ENCODE measurements at places on chromosomes 6 and 20.

DNA sequence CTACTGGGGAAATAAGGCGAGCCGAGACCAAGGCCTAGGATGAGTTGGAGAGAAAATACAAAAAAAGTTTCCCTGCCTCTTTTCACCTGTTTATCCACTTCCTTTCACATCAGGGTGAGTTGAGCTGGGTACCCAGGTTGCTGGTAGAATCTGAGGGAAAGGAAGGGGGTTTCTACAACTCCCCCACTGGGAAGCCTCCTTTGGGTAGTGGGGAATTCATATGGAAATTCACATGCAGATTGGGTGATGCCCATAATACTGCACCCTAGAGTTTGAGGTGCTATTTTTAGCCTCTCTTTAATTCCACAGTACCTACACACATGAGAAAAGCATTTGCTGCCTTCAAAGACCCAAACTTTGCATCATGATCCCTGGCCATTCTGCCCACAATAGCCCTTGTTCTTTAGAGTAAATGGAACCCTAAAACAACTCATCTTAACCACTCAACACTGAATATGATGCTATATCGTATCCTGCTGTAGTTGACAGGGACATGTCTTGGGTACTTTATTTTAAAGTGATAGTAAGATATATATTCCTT lies 2.7 kb downstream of the OSTM1 start:
- DNase-seq: no peak

- no peak for DNase-seq
These were observed 34.6 kb downstream of the FBXO5 start for GRCh38 chr6:152948150-152948768.

- DNase-seq: no peak
These were observed 27.8 kb upstream of the CENPW start for GRCh38 chr6:126312013-126312665.

DNA sequence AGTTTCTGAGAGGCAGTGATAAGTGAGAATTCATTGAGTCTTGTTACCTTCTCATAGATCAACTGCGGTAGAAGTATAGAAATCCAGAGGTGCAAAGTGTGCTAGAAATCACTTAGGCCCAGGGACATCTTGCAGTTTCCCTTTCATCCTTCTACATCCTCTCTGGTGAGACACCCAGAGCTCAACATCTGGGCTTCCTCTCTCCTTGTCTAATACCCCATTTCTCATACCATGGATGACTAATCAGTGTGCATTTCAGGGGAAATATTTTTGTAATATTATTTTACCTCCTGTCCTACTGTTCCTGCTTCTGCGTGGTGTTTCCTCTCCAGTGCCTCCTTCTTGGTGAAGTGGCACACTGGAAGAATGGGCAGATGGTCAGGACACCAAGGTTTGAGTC lies 322.4 kb downstream of the TFAP2B start:
- no peak for DNase-seq

- DNase-seq: peak; percentile 47
These were observed 102.3 kb downstream of the HIVEP2 start for GRCh38 chr6:142842418-142843261.

GRCh38 chr6:118650582-118651281 lies 659 bp downstream of the CEP85L start:
- peak; percentile 55 for DNase-seq

DNA sequence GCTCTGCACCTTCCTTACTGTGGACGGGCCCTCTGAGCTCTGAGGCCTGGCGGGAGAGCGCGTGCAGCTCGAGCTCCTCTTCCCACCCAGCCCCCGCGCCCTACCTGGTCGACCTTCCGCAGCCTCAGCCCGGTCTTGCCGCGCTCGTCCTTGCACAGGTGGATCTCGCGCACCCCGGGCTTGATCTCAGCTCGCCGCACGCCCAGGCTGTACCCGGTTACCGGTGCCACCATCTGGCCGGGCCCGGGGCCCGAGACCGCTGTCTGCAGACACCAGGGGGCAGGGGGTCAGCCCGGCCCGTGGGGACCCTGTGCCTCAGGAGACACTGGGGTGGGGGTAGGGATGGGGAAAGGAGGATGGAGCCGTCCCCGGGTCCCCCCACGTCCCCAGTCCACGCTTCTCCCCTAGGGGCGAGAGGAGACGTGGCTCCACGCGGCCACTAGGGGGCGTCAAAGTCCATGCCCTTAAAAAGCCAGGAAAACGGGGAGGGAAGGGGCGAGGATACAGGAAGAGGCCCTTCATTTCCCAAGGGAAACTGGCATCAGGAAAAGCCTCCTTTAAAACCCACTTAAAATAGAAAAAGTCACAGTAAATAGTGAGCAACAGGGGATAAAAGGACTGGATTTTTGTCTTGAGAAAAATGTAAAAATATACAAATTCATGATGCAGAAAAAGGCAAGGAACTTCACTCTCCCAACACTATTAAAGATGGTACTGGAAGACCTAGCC lies 15.5 kb downstream of the SDCBP2 start:
- peak; percentile 71 for DNase-seq

- DNase-seq: no peak
These were observed 4.1 kb upstream of the EFHC1 start for GRCh38 chr6:52415917-52416628.

DNA sequence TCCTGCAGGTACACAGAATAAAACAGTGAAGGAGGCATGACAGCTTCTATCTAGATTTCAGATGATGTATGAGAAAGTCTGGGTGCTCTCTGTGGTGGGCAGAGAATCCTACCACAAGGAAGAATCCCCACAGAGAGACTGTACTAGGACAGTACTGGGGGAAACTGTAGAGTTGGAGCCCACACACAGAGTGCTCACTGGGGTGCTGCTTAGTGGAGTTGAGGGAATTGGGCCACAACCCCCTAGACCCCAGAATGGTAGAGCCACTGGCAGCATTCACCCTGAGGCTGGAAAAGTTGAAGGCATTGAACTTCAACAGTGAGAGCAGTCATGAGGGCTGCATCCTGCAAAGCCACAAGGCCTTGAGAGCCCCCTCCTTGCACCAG lies 62.2 kb upstream of the TNFRSF21 start:
- no peak for DNase-seq

DNA sequence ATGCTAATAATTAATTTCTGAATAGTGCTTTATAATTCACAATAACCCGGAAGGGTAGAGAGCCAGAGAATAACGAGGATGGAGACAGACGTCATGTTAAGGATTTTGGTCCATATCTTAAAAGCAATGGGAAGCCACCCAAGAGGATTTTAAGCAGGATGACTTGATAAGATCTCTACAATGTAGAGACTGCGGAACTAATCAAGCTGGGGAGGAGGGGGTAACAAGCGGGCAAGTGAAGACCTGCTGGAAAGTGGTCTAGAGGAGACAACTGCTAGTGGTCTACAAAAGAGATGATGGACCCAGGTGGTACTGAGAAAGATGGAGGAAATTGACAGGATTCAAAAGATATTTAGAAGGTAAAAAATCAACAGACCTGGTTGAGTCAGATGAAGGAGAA lies 7.2 kb downstream of the ZBTB2 start:
- DNase-seq: no peak

DNA sequence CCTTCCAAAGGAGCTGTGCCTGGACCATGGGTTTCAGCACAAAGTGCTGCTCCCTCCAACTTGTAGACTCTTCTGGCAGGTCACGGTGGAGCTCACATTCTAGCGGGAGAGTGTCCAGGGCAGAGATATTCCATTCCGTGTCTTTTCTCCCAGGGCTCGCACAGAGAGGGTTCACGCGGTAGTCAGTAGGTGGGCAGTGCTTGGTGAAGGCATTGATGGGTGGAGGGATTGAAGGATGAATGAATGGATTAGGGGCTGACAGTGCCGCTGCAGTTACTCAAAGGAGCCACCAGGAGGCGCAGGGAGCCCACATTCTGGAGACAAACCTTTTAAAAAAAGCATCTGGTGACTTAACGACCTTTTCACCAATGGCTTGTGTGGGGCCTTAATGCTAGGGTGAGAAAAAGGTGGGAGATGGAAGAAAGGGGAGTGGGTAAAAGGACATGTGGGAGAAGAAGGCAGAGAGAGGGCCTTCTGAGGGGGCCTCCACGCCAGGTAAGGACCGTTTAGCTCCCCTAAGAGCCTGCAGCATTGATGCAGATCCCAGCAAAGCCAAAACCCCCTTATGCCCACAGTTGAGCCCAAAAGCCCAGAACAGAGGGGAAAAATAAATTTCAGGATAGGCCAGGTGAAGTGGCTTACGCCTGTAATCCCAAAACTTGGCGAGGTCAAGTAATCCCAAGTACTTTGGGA lies 17.5 kb upstream of the FAM110A start:
- peak; percentile 71 for DNase-seq

- DNase-seq: peak; percentile 77
These were observed 24.9 kb upstream of the IER3 start for GRCh38 chr6:30769088-30769852.

- DNase-seq: no peak
These were observed 3.3 kb downstream of the SIM1 start for GRCh38 chr6:100461278-100461916.

DNA sequence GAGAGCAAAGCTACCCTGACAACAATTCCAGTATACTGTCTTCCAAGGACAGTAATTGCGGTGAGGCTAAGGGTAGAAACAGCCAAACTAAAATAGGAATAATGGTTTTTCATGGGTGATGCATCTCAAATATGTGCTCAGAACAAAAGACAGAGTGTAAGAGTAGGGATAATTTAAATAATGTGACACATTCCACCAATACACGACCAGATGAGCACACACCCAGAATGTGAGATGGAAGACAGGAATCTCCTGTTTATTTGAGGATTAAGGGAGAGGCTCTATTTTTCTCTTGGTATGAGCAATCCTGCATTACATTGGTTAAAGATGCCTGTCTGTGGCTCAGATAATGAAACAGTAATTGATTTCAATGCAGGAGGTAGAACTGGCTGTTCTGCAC lies 292.9 kb upstream of the ZFP64 start:
- DNase-seq: no peak

- DNase-seq: no peak
These were observed 14.6 kb upstream of the TMEM181 start for GRCh38 chr6:158545043-158545966.

GRCh38 chr6:31768363-31769257 lies 6.2 kb downstream of the SAPCD1 start:
- no peak for DNase-seq

GRCh38 chr20:62129731-62130531 lies 7.7 kb downstream of the LSM14B start:
- no peak for DNase-seq

- DNase-seq: no peak
These were observed 30.5 kb downstream of the GRM4 start for GRCh38 chr6:34115403-34115795.

GRCh38 chr6:89467437-89467836 lies 34.5 kb downstream of the ANKRD6 start:
- no peak for DNase-seq

DNA sequence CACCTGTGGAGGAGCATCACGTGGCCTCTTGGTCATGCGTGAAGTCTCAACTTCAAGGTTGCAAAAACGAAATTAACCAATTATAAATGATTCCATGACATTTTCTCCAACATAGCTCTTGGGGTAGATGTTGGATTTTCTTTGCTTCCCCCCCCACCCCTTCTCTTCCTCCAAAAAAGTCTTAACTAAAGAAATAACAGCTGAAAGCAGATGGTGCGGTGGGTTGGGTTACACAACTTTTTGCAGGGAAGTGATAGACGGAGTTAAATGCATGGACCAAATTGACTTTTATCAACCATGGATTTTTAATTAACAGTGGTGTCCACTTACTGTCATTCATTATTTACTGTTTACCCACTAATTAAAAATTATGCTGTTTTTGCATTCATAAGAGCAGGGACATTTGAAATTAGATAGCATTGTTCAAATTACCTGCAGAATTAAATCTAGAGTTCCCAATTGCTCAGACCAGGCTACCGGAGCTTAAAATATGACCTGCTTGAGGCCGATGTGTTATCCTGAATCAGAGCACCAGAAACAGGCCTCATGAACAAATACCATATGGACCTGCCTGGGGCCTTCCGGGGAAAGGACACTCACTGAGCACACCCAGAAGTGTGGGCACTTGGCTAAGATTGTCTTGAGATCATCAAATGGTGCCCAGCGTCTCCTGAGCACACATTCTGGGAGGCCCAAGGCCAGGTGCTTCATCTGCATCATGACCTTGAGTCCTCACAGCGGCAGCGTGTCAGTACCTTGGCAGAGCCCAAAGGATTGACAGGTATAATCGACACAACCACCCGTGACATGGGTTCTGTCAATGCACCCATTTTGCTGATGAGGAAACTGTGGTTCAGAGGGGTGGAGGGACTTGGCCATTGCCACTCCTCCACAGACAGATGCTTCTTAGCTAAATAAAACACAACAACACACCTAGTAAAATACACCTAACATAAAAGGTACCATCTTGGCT lies 41.5 kb downstream of the APCDD1L start:
- DNase-seq: no peak
